ENCODE measurements at places on chromosomes 1 and 21.
A peak's percentile ranks its signal among the peaks of the same experiment; 100 is the strongest.

DNA sequence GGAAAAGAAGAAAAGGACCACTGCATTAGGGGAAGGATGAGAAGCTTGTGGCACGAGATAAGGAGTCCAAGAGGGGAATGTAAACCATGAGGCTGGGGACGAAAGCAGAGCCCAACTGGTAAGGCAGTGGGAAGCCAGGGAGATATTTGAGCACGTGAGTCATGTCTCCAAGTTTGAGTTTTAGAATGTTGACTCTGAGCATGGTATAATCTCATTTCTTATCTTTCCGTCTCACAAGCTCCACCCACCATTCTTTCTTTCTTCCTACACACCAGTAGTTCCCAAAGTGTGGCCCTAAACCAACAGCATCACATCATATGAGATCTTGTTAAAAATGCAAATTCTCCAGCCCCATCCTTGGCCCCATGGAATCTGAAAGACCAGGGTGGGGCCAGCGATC lies 145.3 kb downstream of the PLPP3 start:
- DNase-seq, result no peak

DNA sequence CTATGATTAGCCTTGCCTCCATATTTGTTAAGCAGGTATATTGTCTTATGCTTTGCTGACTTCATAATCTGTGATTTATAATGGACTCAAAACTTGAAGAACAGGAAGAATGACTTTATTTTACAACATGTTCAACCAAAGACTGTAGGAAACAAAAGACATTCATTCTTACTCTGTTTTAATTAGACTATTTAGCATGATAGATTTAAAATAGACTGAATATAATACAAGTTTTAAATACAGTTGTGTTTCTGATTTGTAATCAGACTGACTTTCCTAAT lies 63.1 kb downstream of the CDC14A start:
- DNase-seq, result no peak

DNA sequence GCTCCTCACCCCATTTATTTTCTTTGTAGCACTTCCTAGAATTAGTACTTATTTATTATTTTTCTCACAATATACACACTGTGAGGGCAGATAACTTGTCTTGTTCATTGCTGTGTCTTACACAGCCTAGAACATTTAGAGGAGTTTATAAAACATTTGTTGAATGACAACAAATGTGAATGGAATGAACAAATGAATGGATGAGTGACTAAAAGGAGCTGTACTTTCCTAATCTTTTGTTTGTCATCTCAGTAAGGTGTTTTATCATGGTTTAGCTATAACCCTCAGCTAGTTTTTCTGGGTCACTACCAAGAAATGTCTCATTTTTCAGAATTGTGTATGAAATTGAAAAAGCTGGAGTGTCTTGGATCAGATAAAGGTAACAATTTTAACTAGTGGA lies 239.3 kb upstream of the KCNK2 start:
- DNase-seq, result no peak

GRCh38 chr1:212595787-212596714 lies 12.5 kb upstream of the ATF3 start:
- DNase-seq, result no peak

DNA sequence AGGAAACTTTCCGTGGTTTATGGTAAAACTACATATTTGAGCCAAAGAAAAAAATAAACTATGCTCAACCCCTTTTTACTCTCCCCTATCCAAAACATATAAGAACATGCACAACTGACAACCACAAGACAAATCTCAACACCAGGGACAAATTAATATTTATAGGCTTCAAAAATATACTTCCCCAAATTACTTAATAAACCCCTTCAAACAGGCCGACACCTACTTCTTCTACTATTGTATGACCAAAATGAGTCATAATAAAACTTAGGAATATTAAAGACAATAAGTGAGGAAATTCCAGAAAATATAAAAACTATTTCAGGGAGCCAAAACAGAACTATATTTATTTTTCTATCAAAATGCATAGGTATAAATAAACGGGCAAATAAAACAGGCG lies 71.5 kb downstream of the TGFBR3 start:
- DNase-seq, result no peak

- DNase-seq, result no peak
Observed at GRCh38 chr1:31371121-31371959, 1.5 kb downstream of the FABP3 start.

DNA sequence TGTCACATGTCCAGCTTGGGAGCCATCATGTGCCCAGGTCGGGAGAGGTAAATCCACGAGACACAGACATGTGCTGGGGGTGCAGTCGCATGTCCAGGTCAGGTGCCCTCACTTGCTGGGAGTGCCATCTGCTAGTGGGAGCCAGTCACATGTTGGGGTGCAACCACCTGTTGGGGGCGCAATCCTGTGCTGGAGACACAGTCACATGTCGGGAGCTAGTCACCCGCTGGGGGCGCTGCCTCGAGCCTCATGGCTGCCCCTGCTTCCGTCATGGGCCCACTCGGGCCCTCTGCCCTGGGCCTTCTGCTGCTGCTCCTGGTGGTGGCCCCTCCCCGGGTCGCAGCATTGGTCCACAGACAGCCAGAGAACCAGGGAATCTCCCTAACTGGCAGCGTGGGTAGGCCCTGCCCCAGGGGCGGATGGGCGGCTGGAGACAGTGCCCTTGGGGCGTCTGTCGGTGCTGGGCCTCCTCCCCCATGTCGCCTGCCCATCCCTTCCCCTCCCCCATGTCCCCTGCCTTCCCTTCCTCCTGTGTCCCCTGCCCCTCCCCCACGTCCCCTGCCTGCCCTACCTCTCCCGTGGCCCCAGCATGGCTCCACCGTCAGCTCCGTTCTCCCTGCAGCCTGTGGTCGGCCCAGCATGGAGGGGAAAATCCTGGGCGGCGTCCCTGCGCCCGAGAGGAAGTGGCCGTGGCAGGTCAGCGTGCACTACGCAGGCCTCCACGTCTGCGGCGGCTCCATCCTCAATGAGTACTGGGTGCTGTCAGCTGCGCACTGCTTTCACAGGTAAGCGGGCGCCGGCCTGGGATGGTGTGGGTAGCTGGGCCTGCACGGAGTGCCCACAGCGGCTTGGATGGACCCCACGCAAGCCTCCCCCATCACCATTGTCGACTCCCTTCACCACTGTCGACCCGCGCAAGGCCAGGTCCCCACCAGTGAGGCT lies at the start of gene PRSS38:
Gene PRSS38, plus strand, starts transcription at position 208 of the 942 bp plus-strand sequence. Its CDS starts 42 bp downstream, at position 250.
- DNase-seq, result no peak

DNA sequence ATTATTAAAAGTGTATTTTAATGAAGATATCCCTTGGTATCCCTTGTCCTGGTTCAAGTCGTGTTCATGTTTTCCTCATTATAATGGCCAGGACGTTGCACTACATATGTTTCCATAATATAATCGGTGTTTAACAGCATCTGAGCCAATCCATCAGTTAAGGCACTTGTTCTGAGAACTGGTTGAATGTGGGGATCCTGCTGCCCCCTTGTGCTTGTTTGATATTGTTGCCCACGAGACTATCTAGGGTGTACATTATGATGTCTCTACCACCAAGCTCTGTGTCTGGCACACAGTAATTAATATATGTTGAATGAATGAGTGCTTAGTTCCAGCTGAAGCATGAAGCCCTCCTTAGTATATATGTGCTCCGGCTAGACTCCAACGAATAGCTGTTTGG lies 193.0 kb downstream of the CACNA1E start:
- DNase-seq, result no peak

GRCh38 chr1:53279296-53280200 lies 41.2 kb upstream of the MAGOH start:
- no peak for DNase-seq

GRCh38 chr1:97989094-97989680 lies 68.4 kb upstream of the DPYD start:
- DNase-seq, result no peak

- no peak for DNase-seq
Observed at GRCh38 chr1:206114692-206115640, 2.2 kb downstream of the AVPR1B start.

DNA sequence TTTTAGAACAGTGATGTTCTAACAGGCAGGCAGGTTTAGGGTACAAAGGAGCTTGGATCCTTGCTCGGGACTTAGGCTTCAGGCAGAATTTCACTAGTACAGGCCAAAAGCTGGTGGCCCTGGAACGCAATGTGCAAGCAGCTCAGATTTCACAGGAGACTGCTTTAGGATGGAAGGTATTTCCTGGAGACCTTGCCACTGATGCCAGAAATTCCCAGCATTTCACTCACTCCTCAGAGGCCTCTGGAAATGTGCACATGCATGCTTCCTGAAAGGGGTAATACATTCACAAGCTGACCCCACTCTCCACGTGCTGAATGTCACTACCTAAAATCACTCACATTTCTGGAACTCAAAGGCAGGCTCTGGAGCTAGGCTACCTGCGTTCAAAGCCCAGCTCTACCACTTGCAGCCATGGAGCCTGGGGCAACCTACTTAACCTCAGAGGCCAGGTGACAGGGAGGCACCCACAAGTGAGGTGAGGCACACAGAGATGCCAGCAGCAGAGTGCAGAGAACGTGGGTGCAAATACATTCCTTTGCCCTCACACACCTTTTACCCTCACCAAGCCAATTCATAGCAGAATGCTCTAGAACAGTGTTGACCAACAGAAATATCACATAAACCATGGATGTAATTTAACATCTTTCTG lies 56.5 kb downstream of the CDC7 start:
- no peak for DNase-seq

DNA sequence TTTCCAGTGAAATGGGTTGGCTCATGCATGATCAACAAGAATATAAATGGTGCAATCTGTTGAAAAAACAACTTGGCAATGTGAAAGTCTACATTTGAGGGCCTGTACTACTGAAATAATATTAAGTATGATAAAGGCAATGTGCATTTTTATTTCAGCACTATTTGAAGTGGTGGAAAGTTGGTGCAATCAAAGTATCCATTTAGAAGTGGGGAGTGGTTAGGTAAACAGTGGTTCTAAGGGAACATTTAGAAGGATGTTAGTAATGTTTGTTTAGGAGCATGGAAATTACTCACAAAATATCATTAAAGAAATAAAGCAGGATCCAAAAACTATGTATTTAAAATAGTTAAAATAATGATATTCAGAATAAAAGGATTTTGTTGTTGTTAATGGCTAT lies 60.2 kb downstream of the CHRM3 start:
- no peak for DNase-seq

DNA sequence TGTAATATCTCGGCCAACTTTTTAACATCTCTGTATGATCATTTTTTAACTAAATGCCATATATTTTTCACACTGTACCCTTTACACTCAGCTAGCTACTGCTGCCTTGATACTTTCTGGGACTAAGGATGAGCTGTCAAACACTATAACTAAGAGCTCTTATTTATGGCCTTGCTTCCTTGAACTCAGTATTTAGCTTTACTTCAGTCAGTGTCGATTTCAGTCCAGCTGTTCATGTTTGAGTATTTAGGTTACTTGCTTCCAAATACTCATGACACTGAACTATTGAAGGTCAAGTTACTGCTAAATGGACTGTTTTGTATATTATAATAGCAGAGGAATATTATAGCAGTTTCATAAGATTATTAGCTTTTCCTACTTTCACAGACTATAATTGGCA lies 25.9 kb upstream of the USP25 start:
- no peak for DNase-seq

DNA sequence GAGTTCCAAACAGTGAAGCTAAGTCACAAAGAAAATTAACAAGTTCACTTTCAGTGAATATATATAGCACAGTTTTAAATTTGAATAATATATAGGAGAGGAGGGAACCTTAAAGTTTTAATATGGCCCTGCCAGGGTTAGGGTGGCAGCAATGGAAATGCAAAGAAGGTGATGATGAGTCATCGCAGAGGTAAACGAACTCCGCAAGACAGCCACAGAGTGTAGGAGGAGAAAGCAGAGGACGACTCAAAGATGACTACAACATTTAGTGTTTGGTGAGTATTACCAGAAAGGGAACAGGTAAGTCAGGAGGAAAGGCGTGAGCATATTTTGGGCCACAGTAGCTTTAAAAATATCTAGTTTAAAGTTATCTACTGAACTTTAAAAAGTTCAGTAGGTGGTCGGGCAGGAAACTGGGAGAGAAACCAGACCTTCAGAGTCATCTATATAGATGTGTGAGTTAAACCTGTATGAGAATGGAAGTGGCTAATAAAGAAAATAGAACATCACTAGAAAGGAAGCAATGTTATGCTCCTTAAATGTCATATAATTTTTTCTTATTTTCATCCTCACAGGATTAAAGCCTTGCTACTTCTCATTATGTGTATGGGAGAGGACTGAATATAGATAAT lies 75.7 kb downstream of the UCHL5 start:
- peak; percentile 10 for DNase-seq

DNA sequence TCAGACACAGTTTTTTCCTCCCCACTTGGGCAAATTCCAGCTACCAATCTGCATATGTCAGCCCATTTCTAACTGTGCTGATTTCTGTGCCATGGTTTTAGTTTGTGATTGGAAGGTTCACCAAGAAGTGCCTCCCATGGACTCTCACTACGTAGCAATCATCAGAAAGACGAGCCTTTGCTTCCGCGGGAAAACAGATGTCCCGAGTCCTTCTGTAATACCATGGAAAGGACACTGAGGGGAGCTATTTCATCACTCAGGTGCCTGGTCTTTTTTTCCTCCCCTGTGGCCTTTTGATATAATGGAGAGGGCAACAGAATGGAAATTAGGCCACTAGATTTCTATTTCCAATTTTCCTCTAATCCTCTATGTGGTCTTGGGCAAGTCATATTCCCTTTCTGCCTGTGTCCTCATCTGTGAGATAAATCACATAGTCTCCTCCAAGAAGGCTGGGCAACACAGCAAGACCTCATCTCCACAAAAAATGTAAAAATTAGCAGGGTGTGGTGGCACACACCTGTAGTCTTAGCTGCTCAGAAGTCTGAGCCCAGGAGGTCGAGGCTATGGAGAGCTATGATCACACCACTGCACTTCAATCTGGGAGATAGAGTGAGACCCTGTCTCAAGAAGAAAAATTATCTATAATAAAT lies 24.8 kb downstream of the LEMD1 start:
- DNase-seq, result no peak

GRCh38 chr1:166900987-166901386 lies 24.9 kb upstream of the TADA1 start:
- DNase-seq, result no peak

GRCh38 chr21:34252751-34253150 lies 111.1 kb upstream of the KCNE2 start:
- DNase-seq, result no peak
